ENCODE measurements at places on chromosomes 2 and 18.

DNA sequence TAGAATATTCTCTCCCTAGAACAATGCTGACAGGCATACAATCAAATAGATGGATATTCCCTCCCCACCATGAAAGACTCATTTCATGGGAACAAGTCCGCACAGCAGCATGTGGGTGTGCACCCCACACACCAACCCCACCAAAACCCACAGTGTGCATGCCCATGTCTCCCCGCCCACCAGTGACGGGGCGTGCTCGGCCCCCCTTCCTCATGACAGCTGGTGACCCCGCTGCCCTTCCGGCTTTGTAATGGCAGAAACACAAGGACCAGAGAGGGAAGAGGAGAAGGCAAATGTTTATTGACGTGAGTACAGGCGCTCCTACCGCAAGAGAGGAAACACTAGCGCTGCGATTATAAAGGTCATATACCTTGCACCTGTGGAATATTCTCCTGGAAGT, 30.8 kb upstream of the ODC1 start:
- DNase-seq: no peak

- DNase-seq: peak; percentile 36
Observed at GRCh38 chr18:48929941-48930713, 20.6 kb downstream of the SMAD7 start.

DNA sequence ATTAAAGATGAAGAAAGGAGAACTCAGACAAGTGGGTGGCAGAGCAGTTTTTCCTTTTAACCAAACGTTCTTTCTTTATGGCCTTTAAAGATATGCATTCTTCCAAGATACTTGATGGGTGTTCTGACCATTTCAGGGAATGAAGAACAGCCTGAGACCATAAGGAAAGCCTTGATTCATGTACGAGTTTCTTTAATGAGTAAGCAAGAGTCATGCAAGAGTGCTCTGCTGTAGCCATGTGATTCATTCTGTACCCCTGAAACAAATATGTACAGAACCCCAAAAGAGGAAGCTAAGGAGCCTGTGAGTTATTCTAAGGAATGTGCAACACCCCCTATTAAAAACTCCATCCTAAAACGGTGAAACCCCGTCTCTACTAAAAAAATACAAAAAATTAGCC, 372.8 kb downstream of the MTX2 start:
- peak; percentile 100 for DNase-seq

- no peak for DNase-seq
Observed at GRCh38 chr18:56505971-56506370, 132.4 kb downstream of the TXNL1 start.

DNA sequence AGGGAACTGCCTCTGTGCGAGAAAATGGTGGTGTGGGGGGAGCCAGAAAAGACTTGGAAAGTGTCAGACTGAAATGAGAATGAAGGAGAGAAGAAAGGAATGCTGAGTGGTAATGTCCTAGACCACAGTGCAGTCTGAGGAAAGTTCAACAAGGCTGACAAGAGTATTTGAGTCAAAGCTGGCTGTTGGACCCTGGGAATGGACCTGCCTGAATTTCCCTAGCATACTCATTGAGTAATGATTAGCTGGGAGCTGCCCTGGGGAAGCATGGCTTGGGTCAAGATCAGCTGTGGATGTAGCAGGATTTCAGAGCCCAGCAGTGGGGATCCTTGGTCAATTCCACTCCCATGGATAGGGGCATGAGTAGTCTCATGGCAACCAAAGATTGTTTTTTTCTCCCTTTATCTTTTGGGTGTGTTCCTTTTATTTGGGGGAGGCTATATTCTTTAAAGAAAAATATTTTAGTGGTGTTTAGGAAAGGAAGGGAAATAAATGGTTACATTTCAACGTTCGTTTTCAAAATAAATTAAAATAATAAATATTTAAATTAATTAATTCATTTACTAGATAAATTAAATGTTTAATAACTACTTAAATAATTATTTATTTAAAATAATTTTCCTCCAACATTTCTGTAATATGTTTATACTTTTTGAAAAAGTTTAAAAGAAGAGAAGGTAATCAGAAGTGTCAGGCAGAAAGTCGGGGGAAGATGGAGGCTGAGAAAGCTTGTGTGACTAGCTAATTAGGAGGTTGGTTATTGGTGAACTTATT, 15.9 kb upstream of the LHCGR start:
- DNase-seq: no peak

- DNase-seq: no peak
Observed at GRCh38 chr2:115746151-115746550, 1303.7 kb downstream of the DPP10 start.

- peak; percentile 76 for DNase-seq
Observed at GRCh38 chr2:202278036-202278760, 12.6 kb downstream of the NOP58 start.

DNA sequence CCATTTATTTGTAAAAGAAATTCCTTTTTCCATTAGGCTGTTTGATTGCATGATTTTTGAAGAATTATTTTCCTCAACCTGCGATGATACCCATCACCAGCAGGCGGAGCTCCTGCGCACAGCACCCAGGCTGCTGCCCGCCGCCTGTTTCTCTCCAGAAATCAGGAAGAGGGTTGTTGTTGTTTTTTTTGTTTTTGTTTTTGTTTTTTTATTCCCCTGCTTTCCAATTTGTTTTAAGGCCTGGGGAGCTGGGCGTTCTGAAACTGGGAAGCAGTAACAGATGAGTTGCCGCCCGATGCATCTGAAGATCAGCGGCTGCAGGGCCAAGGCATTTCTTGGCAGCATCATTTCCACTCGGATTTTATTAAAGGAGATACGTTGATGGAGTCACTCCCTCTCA, 132.1 kb downstream of the MBP start:
- peak; percentile 4 for DNase-seq

- no peak for DNase-seq
Observed at GRCh38 chr2:148643421-148643820, 1.1 kb upstream of the EPC2 start.

- DNase-seq: peak; percentile 36
Observed at GRCh38 chr18:7535436-7536205, 31.5 kb upstream of the PTPRM start.

GRCh38 chr2:130878316-130878715, 41.6 kb downstream of the ARHGEF4 start:
- DNase-seq: no peak

- no peak for DNase-seq
Observed at GRCh38 chr2:99600981-99601651, 111.3 kb upstream of the REV1 start.

DNA sequence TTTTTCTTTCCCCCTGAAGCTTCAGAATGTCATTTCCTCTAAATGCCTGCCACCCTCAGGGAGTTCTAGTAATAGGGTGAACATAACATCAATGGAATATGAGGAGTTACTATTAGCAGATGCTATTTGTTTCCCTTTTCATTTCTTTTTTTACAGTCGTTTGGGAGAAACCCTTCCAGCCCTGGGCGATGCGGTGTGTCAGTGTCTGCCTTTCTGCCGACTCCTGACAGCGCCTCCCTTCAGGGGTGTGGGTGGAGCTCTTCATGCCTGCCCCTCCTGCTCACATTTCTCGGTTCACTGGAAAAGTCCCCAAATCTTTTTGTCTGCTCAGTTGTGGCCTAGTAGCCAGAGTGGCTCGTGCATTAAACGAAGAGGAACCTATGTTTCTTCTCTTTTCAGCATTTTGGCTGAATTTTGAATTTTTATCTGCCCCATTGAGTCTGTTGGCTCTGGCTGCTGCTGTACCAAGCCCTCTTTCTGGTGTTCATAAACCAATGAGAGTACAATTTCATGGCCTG, 72.3 kb downstream of the FMNL2 start:
- peak; percentile 49 for DNase-seq

GRCh38 chr2:189102735-189103134, 76.8 kb downstream of the COL5A2 start:
- DNase-seq: no peak

- no peak for DNase-seq
Observed at GRCh38 chr2:30336978-30337841, 105.9 kb downstream of the LBH start.

DNA sequence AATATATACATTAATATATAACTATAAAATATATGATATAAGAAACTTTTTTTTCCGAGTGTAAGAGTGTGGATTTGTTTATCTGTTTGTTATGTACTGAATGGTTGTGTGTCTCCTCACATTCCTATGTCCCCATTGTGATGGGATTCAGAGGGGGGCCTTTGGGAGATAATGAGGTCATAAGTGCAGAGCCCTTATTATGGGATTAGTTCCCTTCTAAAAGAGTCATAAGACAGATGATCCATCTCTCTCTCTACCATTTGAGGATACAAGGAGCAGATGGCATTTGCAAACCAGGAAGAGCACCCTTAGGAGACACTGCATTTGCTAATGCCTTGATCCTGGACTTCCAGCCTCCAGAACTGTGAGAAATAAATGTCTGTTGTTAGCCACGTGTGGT, 30.3 kb upstream of the SAP130 start:
- no peak for DNase-seq

All from HCEC 1CT (cell line).